ENCODE measurements at places on chromosomes 3 and 15.

GRCh38 chr3:168134931-168135330 lies 39.2 kb upstream of the GOLIM4 start:
- no peak for DNase-seq

DNA sequence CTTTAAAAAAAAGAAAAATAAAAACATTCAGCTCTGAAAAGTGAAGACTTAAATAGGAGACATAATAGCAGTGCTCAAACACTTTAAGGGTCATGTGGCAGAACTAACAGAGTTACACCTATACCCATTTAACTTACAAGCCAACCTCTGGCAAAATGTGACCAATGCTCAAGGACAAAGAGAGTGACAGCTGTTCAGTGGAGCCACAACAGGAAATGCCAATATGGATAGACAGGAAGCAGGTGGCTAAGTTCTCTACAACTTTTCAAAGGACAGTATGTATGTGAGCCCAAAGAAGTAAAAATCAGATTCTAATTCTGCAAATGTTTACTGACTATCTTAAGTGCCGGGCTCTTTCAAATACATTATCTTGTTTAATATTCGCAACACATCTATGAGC lies 3.4 kb downstream of the TMCC1 start:
- DNase-seq, result no peak

GRCh38 chr3:88219138-88219792 lies 69.5 kb downstream of the C3orf38 start:
- peak; percentile 15 for DNase-seq

GRCh38 chr15:70826634-70827033 lies 27.3 kb downstream of the LARP6 start:
- no peak for DNase-seq

DNA sequence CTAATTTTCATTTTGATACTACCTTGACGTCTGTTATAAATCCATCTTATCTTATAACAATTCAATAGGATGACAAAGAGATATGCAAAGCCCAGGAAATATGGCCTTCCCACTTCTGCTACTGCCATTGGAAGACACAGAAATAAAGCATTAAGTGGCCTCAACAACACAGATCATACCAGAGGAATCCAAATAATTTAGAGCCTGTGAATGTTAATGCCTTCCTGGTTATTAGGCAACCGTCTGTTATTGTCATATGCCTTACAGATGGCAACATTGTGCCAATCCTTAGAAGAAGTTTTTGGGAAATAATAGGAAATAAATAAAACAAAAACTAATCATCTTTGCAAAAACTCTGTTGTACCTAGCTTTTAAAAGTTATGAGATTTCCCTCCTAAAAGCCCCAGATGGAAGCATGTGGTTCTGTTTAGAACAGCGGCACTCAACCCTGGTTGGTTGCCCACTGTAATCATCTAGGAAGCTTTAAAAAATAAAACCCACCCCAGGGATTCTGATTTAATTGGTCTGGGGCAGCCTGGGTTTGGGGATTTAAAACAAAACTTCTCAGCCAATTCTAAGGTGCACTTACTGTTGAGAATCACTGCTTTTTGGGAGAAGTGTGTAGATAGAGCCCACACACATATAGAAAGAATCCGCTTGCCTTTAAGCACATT lies 704.8 kb upstream of the CFAP20DC start:
- no peak for DNase-seq

GRCh38 chr3:172716476-172716875 lies 5.6 kb upstream of the NCEH1 start:
- no peak for DNase-seq

DNA sequence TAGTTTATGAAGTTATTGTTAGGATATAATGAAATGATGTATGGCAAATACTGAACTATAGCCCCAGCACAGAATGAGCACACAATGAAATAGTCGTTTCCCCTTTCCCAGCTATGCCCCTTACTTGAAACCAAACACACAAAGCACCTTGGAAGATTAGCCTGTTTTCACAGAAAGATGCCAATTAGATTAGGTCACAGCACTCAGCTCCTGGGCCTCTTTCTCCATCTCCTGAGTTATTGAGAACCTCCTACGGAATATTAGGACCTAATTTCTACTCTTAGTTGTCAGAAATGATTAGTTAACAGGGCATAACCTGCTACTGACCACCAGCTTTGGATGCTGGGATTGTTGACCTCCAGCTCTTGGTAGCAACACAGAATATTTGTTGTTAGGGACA lies 269.4 kb upstream of the ROPN1 start:
- no peak for DNase-seq

GRCh38 chr3:62918131-62918530 lies 42.9 kb upstream of the CADPS start:
- DNase-seq, result no peak

- DNase-seq, result no peak
Observed at GRCh38 chr3:32436816-32437189, 45.1 kb downstream of the CMTM7 start.

GRCh38 chr3:25563601-25564000 lies 101.1 kb downstream of the TOP2B start:
- DNase-seq, result no peak

GRCh38 chr3:16056217-16056616 lies 118.3 kb upstream of the GALNT15 start:
- DNase-seq, result no peak

- no peak for DNase-seq
Observed at GRCh38 chr3:145282505-145282904, 878.5 kb downstream of the PLOD2 start.

DNA sequence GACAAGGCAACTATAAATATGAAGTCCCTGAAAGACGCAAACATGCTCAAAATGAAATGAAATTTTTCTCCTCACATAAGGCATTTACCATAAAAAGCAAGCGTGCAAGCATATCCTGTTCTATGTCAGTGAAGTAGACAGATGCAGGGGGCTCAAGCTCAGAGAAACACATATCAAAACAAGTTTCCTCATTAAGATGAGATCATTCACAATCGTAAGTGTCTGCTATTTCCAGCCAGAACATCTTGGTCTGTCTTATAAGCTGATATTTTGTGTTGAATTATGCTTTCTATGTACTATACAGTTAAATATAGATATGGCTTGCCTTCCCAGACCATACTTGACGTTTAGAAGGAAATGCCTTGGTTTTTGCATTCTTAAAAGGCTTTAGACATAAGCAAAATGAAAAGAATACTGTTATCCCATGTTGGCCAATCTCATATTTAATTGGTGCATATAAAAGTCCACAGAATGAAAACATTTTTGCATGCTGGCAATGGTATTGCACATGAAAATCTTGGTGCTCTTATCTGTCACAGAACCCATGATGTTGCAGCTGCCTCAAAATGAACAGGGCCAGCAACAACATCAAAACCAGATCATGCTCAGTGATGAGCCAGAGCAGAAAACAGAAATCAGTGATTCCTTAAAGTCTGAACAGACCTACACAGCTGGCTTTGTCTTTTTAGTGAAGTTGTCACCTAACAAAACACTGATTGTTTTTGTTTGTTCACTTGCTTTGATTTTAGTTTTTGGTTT lies 65.4 kb downstream of the SIDT1 start:
- no peak for DNase-seq

DNA sequence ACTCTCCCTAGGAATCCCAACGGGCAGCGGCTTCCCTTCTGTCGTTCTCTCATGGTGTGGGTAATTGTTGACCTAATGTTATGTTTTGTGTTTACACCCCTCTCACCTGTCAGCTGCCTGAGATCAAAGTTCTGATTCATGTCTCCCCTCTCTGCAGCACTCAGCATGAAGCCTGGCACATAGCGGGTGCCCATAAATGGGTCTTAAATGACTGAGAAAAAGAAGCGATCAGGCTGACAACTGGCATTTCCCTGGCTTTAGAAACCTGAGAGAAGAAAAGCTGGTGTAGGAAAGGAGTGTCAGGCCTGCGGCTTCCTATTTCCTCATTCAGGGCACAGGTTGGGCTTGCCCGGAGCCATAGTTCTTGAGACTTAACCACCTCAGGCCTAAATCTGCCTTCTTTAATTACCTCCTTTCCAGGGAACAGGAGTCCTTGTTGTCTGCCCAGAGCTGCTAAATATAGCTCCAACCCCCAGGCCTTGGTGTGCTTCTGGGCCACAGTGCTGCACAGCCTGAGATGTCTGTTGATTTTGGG lies 31.8 kb downstream of the LPP start:
- DNase-seq, result peak; percentile 23

- DNase-seq, result peak; percentile 22
Observed at GRCh38 chr3:135103917-135104316, 308.9 kb downstream of the EPHB1 start.

DNA sequence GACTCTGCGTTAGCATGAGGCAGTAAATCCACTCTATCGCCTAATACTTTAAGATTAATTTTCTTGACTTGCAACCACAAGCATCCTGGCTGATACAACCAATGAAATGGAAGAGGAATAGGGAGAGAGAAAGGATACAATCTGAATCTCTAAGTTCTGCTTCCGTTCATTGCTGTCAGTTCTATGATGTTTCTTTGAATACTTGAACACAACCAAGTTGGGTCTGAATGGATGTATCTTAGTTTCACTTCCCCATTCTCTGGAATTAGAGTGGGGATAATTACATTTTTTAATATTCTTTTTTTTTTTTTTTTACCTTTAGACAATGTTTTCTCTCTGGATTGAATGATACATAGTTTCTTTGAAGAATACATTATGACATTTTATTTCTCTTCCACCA lies 22.9 kb downstream of the PDE8A start:
- DNase-seq, result no peak

GRCh38 chr15:95265419-95265997 lies 1034.1 kb downstream of the MCTP2 start:
- no peak for DNase-seq

DNA sequence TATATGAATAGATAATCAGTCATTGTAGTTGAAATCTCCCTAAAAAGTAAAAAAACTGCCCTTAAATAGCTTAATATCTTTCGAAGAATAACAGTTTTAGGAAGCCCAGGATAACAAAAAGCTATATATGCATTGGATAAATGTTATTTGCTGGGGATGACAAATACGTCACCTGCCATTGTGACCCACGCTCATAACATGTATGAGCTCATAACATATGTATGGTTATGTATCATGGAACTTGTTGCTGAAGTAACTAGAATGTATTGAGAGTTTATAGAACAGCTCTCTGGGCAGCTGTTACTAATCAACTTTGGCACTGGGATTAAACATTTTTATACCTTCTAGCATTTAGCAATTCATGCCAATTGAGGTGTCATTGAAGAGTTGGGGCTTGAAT lies 1.7 kb upstream of the LRCH3 start:
- DNase-seq, result no peak

DNA sequence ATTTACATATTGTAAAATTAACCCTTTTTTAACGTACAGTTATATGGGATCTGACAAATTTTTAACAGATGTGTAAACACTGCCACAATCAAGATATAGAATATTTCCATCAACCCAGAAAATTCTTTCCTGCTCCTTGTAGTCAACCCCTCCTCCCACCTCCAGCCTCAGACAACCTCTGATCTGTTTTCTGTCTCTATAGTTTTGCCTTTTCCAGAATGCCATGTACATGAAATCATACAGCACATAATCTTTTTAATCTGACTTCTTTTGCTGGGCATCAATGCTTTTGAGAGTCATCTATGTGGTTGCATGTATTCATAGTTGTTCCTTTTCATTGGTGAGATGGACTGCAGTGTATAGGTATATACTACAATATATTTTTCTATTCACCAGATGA lies 153.0 kb downstream of the SMAD6 start:
- no peak for DNase-seq

- no peak for DNase-seq
Observed at GRCh38 chr15:48604567-48604966, 40.9 kb downstream of the FBN1 start.

- no peak for DNase-seq
Observed at GRCh38 chr3:106381286-106381938, 512.6 kb upstream of the CBLB start.

DNA sequence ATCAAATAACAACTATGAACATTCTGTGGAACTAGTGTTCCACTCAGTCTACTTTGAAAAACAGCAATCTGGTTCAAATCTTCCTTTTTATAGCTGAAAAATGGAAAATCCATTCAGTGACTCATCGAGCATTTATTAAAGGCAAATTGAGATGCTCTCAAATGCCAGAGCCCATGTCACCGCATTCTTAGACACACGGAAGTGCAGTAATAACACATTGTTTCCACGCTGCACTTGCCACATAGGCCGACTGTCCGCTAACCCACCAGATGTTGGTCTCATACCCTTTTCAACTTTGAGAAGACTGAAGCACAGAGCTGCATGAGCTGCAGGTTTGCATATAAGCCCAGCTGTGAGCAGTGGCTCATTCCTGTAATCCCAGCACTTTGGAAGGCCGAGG lies 95.9 kb downstream of the TMEM266 start:
- no peak for DNase-seq

DNA sequence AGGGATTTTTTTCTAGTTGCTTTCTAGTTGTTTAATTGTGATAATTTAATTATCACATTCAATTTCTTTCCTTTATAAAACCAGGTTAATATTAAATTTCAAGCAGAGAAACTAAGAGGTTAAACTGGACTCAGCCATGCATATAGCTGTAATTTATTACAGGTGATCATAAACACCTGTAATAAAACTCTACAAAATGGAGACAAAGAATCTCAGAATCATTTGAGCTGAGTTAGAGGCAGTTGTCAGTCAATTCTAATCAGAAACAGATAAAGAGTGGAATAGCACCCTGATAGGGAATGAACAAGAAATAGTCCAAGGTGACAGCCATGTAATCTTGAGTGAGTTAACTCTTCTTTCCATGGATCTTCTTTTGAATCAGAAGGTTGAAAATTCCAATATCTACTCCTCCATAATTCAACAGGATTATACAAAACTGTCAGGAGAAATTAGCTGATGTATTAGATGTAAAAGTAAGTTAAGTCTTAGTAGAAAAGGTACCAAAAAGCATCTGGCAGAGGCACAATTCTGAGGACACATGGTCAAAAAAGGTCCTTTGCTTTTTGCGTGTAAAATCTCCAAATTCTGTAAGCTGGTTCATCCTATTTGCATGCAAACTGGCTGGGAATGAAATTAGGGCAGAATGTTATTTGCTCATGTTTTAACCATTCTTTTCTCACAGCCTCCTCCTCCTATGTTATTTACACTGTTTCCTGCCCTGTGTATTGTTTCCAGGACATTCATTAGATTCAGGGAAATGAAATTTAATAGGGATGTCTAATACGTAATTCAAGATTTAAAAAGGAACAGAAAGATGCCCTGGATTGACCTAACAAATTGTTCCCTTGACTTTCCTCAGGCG lies 39.4 kb upstream of the B3GNT5 start:
- DNase-seq, result no peak

DNA sequence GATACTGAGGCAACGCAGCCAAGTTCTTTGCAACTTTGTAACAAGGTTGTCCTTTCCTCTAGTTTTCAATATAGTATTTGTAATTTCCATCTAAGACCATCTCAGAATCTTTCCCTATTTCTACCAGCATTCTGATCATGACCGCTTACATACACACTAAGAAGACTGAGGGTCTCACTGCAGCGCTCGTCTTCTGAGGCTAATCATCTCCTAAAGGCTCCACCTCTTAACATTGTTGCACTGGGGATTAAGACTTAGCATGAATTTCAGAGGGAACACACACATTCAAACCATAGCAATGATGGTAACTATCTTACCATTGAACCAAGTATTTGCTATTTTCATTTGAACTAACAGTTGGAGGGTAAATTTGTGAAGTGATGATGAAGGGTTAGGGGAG lies 463.3 kb upstream of the CCDC54 start:
- DNase-seq, result no peak

- DNase-seq, result no peak
Observed at GRCh38 chr15:29611057-29611456, 211.2 kb downstream of the TJP1 start.

- no peak for DNase-seq
Observed at GRCh38 chr3:84265768-84266167, 693.0 kb upstream of the CADM2 start.
